ENCODE measurements at places on chromosomes 6 and 20.
A peak's percentile ranks its signal among the peaks of the same experiment; 100 is the strongest.

GRCh38 chr6:36245572-36246061 lies 24.2 kb upstream of the PNPLA1 start:
- no peak for DNase-seq

DNA sequence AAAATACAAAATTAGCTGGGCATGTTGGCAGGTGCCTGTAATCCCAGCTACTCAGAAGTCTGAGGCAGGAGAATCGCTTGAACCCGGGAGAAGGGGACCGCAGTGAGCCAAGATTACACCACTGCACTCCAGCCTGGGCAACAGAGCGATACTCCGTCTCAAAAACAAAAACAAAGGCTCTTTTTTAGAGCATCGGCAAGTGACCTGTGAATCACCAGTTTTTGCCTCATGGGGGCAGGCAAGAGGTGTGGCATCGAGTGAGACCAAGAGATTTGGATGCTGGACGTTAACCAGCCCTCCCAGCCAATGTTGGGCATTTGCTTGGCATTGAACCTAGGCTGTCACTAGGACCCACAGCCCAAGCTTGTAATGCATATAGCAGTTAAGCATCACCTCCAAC lies 14.6 kb upstream of the CDK5RAP1 start:
- DNase-seq: no peak

GRCh38 chr20:19428324-19428723 lies 215.9 kb downstream of the SLC24A3 start:
- DNase-seq: no peak

- peak; percentile 61 for DNase-seq
Observed at GRCh38 chr6:26311385-26312095, 53.5 kb upstream of the BTN3A2 start.

GRCh38 chr6:167954151-167954550 lies 43.3 kb upstream of the KIF25 start:
- DNase-seq: no peak

DNA sequence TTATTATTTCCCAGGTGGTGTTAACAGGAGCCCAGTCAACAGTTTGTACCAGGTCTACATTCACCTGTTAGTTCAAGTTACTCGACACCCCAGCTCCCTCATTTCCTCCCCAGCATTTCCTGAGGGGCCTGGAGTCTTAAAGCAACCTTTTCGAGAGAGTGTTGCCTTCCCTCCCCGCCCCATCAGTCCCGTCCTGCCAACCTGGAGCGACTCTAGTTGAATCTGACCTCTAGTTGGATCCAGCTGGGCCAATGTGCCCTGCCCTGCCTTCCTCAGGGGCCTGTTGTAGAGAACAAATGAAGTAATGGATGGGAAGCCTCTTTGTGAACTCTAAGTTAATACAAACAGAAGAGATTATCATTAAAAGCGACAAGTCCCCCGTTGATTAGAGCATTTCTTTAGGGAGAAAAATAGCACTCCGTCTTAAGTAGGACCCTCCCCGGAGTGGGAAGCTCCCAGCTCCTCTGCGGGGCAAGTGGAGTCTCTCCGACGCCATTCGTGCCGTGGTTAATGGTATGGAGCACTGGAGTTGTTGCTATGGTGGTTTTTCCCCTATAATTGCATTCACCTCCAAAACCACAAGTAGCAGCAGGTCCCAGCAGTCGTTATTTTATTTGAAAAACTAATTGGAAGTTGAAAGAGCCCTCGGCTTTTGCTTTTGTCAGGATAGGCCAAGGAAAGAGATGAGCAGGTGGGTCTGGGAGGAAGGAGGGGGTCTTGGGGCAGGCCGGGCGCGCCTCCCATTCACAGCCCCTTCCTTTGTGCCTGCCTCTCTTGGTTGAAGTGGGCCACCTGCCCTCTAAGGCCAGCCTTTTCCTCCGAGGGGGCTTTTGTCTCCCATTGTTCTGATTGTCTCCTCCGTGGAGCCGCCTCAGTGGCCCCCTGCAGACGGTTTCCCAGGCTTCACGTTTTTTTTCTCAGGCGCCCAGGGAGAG lies 16.1 kb downstream of the GHRH start:
- no peak for DNase-seq

GRCh38 chr6:100719883-100720682 lies 161.0 kb downstream of the ASCC3 start:
- no peak for DNase-seq

GRCh38 chr20:412081-412480 lies 4.0 kb downstream of the RBCK1 start:
- DNase-seq: no peak

DNA sequence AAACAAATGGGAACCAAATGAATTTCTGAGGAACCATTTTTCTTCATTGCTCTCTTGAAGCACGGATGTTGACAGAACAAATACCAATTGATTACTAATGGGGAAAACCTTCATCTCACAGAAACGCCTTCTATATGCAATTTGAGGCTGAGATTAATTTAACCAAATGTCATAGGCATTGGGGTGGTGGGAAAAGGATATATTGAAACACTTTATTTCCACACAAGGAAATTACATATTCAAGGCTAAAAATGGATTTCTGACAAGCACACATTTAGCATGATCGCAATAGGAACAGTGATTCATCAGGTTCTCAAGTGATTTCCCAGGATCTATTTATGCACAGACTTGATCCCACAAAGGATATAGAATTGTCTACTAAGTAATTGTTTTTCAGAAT lies 88.9 kb downstream of the COL12A1 start:
- DNase-seq: no peak

GRCh38 chr6:147138835-147139234 lies 65.4 kb upstream of the STXBP5 start:
- DNase-seq: no peak

DNA sequence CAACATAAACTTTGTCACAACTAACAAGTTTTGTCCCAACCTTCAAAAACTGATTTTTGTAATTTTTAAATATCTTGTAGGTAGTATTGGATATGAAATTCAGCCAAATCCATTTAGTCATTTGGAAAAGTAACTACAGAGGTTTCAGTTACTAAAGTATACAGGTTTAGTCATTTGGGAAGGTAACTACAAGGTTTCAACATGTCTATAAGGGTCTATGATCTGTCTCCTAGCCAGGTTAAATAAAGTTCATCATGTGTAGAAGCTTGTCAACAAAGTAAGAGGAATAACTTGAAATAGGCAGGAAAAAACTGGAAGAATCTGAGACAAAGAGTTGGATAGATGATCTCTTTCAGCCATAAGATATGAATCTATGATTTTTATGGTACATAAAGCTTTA lies 229.8 kb downstream of the COL12A1 start:
- DNase-seq: no peak

GRCh38 chr6:105209950-105210706 lies 30.3 kb upstream of the POPDC3 start:
- DNase-seq: no peak

GRCh38 chr20:4014031-4014474 lies 1.3 kb downstream of the RNF24 start:
- DNase-seq: no peak

DNA sequence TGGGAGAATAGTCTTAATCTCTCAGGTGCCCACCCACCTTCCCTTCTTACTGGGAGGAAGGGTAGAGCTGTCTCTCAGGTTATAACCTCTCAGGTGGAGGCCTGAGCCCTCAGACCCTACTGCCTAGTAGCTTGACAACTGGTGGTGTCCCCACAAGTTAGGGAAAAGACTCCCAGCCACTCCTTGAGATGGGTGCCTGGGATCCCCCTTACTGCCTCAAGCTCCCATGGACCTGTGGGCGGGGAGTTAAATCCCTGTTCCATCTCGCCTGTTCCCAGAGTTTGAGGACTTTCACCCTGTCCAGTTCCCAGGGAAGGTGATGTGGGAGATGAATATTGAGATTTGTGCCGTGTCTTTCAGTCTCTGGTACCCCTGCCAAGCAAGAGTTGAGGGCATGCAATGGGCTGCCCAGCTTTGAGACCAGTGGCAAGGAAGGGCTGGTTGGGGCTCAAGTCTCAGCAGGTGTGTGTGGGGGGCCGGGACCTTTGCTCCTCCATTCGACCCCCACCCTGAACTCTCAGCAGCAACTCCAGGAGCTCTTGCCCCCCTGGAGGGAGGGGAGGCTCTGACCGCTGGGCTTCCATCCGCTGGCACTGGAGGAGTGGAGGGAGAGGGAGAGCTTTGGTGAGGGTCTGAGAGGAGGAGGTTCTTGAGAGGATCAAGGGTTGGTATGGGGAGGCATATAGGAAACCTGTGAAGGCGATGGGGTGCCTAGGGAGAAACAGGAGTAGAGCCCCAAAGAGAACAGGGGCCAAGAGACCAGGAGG lies 1.1 kb upstream of the PBX2 start:
- DNase-seq: no peak

DNA sequence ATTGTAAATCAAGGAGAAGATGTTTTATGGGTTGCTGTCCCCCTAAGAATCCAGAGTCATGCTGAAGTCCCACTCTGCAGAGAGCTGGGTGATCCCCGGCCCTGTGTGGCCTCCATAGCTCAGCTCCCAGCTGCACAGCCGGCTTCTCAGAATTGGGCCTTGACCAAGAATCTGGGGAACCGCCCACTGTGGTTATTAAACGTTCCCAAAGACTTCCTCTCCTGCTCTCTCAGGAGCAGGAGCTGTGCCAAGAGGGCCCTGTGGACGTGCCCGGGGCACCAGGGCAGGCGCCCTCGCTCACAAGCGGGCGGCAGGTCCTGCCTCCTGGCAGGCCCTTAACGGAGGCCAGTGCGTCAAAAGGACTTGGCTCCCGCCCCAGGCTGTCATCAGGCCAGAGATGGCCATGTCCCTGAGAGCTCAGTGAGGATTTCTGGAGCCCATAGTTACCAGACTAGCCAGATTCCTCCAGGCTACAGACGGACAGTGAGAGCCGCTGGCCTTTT lies 30.4 kb downstream of the ZC3H12D start:
- DNase-seq: no peak

DNA sequence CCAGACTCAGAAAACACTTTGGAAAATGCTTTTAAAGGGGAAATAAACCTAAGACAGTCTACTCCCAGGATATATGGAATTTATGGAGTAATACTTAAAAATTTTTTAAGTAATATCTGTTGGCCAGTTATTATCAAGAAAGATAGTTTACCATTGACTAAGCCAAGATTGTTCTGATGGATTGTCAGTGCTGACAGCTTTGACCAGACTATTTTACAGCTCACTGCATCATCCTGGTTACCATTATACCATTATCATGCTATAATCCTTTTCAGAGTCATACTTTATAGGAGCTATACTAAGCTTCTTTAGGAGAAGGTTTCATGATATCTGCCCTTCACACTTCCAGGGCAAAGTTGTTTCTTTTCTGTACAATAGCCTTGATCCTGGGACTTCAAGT lies 16.5 kb downstream of the GTF2H5 start:
- DNase-seq: no peak

Data from activated CD4-positive, CD25-positive, alpha-beta regulatory T cell treated with anti-CD3 and anti-CD28 coated beads, Interleukin-2, amount 50 U/mL, for 72 hours (primary cell).